ENCODE measurements at places on chromosomes 1 and 21.

- DNase-seq = no peak
Observed at GRCh38 chr1:216632980-216633379, 90.2 kb downstream of the ESRRG start.

GRCh38 chr1:115908565-115909274 is 67.6 kb upstream of the SLC22A15 start:
- DNase-seq = no peak

DNA sequence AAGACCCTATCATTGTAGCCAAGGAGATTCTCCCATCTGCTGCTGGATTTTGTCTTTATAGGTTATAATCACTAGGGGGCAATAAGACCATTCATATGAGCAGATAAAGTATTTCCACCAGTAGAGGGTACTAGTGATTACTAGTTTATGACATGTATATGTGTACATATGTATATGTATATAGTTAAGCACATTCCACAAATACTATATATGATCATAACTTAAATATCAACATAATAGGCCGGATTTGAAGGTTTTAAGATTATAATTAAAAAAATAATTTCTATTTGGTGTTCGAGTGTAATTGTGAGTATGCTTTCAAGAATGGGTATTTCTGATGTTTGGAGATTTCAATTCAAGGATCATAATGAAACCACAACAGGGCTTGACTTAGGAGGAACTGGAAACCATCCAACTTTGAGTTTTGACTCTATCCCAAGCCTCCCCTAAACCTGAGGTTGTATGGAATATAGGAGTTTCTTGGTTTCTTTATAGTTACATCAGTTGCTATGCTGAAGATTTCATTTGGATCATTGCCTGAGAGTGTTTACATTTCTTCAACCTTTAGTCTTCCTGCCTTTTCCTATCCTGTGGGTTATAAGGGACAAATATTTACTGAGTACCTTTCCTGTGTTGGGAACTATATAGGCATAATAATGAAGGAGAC is 16.9 kb downstream of the TCEANC2 start:
- DNase-seq = no peak

DNA sequence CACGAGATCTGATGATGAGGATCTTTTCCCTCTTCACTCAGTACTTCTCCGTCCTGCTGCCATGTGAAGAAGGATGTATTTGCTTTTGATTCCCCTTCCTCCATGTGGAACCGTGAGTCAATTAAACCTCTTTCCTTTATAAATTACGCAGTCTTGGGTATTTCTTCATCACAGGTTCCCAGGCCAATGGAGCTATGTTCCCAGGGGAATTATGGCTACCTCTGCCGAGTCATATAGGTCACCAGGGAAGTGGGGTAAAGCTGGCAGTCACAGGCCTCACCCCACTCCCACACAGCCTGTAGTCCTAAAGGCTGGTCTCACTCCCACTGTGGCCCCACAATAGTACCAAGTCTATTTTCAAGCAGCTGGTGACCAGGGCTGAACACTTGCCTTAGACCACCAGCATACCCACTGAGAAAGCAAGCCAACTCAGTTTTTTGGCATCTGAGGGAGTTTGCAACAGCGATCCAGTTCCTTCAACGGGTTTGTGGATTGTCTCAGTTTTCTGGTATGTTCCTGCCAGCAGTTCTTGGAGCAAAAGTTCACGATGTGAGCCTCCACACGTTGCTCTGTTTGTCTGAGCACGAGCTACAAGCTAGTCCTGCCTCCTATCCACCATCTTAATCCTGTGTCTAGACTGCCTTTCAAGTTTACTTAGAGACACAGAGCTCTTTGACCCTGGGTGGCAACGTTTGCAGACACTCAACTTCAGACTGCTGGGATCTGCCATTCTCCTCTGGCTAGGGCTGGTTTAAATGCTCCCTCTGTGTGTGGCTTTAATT is 104.5 kb downstream of the CENPF start:
- no peak for DNase-seq

- DNase-seq = no peak
Observed at GRCh38 chr1:62841587-62842169, 57.7 kb downstream of the ATG4C start.

DNA sequence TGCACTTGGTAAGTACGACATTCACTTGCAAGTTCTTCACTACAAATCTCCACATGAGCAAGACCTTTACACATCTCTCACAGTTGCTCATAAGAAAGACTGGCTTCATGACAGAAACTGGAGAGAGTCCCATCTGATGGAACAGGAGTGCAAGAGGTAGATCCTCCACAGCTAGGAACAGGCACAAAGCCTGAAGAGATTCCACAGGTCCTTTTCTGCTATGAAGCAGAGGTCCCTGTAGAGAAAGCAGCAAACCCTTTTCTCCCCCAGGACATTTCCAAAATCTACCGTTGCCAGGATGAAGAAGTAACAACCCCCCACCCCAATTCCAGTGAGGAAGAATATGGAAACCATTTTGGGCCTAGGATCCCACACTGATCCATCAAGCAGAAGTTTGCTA is 47.3 kb downstream of the EIF4G3 start:
- DNase-seq = no peak
